Colonic mucosa (tissue), 4 donors: ENCODE measurements at places on chromosomes 7 and 10. TPM values are rescaled to one million over a fixed set of nuclear protein-coding genes. Genes with fewer than 3 reads are reported as not detected.

DNA sequence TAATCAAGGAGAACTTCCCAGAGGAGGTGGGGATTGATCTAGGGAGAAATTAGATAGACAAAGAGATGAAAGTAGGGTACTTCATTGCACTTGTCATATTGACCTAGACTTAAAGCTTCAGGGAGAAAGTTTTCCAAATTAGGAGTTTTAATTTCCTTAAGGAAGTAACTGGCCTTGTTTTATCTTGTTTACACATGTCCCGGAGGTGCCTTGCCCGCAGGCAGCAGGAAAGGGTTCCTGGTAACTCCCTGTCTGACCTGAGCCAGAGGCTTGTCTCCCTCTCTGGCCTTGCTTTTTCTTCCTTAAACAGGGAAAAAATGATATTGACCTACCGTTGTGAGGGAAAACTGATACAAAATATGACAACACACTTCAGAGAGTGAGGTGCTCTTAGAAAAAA is 181.6 kb downstream of the EVX1 start:
- peak; percentile 71 for DNase-seq

- DNase-seq, result no peak
Measured at GRCh38 chr7:12475362-12476063, 71.8 kb upstream of the VWDE start.

DNA sequence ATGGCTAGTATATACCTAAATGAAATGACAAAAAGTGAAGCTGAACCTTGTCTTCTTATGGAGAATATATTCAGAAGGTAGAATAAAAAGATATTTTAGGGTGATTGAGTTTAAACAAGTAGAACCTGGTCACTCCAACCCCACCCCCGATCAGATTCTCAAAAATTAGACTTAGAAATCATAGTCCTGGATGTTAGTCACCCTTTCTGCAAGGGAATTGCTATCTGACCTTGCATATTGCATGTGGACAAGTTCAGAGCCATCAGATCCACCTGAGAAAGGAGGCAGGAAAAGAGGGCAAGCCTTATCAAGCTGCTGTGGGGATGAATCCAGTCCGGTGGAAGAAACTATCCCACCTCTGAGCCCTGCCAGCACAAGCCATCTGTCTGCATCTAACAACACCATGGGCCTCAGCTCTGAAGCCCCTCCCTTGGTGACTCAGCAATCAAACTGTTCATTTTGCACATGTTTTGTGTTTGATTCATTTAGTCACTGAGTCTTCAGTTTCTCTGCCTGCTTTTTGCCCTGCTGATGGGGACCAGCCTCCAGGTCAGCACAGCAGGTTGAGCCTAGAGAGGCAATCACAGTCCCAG is 727.3 kb downstream of the AUTS2 start:
- DNase-seq, result no peak

DNA sequence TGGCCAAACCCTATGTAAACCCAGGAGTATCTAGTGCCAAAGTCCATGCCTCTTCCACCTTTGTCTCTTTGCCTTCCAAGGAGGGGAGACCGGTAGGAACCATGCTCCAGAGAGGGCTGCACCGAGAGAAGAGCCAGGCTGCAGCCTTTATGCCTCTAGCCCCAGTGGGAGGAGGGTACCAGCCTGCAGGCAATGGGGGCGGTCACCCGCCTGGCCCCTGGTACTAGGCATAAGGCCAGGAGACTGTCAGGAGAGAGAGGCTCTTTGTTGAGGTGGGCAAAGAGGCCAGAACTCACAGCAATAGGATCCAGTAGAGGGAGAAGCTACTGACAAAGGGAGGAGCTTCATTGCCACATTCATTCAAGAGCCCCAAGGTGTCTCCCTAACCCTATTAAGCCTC is 146.6 kb upstream of the PDE1C start:
- no peak for DNase-seq

- DNase-seq, result no peak
Measured at GRCh38 chr7:110386006-110386405, 704.9 kb upstream of the LRRN3 start.

- no peak for DNase-seq
Measured at GRCh38 chr10:70683601-70683934, 11.3 kb downstream of the ADAMTS14 start.

DNA sequence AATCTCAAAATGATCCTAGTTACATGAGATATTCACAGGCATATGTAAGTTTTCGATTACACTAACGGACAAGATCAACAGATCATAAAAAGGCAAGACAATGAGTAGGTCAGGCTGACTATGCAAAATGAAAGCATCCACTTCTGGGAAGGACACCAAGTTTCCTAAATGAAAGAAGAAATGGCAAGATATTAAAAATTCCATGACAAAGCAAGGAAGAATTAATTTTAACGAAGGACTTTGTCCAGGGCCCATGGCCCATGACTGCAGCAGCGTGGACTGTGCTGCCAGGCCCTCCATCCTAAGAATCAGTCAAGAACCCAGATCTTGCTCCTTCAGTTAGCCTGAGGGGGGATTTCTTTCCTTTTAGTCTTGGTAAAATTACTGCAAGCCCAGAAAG is 182.4 kb upstream of the FRMD4A start:
- DNase-seq, result no peak

The ANXA8 gene
- total RNA-seq, result not detected

The IFIT1B gene
- not detected for total RNA-seq
